ENCODE measurements at places on chromosomes 7 and 10.

GRCh38 chr7:82172017-82172416 lies 271.6 kb downstream of the CACNA2D1 start:
- no peak for DNase-seq

DNA sequence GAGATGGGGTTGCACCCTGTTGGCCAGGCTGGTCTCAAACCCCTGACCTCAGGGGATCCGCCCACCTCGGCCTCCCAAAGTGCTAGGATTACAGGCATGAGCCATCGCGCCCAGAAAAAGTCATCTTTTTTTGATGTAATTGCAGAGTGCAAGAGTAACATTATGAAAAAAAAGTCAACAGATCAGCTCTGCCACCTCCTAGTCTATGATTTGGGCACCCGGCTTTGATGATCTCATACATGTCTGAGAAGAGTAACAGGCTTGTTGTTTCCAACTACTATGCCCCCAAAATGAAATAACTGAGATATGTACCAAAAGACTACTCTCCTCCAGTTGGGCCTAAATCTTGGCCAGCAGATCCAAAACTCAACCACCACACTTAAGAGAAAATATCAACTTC lies 40.8 kb downstream of the VOPP1 start:
- no peak for DNase-seq

- no peak for DNase-seq
These were observed 120.1 kb upstream of the PRR15 start for GRCh38 chr7:29443552-29443951.

GRCh38 chr10:126101736-126102135 lies 205.4 kb downstream of the FANK1 start:
- peak; percentile 6 for DNase-seq

DNA sequence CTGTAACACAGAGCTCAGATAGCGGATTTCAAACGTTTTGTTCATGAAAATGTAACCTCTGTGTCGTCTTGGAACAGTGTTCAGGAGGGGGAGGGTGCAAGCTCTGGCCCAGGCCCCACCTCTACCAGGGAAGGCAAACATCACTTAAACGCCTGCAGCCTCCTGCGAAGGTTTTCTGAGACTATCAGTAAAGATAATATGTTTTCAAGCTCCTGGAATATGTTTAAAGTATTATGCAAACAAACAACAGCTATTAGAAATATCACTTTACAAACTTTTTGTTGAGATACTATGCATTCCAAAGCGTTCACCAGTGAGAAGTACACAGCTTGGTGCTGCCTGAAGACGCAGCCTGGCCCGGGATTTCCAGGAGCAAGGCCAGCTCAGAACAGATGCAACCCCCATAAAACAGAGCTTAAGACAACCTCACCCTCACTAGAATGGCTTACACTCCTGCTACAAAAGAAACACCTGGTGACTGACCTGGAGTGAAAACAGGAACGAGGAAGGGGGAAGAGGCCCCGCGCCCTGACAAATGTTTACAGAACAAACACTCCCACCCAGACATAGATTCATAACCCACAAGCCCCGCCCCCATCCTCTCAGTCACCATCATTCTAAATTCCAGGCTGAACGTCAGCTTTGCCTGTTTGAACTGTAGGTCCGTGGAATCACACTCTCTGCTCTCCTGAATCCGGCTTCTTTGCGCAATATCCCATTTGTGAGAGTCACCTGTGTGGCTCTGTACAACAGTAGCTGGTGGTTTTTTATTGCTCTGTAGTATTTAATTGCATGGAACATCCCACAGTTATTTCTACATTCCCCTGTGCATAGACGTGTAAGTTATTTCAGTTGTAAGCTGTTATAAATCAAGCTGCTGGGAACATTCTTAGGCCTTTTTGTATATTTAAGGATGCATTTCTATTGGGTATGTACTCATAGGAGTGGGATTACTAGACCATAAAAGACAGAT lies 155.0 kb downstream of the PTPRN2 start:
- no peak for DNase-seq

- no peak for DNase-seq
These were observed 93.3 kb upstream of the MGMT start for GRCh38 chr10:129373718-129374117.

DNA sequence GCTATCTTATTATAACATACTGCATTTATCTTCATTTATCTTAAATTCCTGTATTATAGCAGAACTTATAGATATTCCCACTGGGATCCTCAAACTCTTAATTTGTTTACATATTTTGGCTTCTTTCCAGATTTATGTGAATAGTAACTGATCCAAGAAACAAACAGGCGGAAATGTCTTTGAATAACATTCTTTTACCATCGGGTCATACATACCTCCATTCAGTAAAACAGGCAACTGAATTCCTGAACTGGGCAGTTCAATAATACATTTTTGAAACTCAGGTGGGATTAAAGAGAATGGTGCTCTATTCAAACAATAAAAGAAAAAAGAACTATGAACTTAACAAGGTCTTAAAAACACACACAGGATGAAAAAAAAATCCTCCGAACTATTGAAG lies 337.4 kb downstream of the CRPPA start:
- no peak for DNase-seq

DNA sequence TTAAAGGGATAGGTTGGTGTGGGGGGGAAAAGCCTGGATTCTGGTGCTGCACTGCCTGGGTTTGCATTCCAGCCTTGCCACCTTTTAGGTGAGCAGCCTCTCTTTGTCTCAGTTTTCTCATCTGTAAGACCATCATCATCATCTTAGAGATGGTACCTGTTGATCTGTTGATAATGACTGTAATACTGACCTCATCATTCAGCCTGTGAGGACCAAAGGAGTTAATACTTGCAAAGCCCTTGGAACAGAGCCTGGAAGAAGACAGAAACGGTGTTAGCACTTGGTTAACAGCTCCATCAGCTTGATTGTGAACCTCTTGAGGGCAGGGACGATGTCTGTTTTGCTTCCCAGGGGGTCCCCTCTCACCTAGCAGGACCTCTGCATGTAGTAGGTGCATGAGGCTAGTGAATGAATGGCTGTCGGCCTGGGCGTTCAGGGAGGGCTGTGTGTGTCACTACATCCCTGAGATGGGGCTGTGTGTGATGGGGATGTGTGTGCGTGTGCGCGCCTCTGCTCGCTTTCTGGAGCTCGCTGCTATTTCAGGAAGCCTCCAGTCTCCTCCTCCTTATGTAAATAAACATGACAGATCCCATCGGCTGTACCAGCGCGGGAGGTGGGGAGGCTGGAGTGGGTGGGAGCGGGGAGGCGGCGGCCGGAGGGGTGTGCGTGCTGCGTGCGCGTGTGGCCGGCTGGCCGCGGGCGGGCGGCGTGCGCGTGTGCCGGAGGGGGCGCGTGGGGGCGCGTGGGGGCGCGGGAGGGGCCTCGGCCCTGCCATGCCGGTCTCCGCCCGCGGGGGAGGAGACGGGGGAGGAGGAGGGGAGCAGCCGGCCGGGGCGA lies 61.2 kb downstream of the NEURL1 start:
- DNase-seq, result peak; percentile 37

GRCh38 chr10:91935886-91936285 lies 12.3 kb downstream of the BTAF1 start:
- DNase-seq, result no peak

DNA sequence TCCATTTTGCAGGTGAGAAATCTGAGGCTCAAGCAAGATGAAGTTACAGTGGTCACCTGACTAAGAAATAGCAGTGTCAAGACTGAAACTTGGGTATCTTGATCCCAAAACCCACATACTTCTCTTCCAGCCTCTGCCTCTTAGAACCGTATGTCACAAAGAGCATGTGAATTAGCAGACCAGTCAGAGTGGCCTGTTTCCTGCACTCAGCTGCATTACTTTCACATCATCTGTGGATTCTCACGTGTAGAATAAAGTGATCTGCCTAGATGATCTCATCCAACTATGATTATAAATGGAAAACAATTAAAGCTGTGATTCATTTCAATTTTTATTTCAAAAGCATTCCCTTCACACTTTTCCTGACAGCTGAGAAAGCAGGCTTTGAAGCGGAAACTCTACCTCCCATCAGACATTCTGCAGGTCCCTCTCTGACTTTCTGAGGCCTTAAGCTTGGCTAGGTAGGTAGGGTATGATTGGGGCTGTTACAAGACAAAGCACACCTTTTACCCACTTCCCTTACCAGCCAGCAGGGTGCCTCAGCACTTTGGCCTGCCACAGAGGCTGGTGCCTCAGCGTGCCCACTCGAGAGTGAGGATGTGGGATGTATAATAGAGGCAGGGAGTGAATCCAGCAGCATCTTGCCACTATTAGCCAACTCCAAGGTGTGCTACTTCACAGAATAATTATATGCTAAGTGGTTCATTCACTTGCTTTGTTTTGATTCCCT lies 70.2 kb upstream of the PDE1C start:
- DNase-seq, result no peak

DNA sequence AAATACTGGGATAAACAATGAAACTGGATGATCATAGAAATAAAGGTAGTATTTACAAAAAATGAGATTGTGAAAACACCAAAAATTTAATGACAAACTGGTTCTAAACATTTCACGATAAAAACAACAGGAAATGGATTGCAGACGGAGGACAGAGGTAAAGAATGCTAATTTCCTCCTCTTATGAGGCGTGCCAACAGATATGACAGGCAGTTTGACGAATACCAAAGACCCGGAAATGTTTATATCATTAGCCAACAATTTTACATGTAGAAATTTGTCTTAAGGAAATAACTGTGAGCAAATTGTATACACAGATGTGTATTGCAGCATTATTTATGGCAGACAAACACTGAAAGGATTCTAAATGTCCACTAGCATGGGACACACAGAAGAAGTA lies 162.0 kb upstream of the MGMT start:
- DNase-seq, result no peak

Data from CD4-positive, alpha-beta T cell treated with Interferon gamma for 1 hour (primary cell).